ENCODE measurements at places on chromosomes 1 and 21.

DNA sequence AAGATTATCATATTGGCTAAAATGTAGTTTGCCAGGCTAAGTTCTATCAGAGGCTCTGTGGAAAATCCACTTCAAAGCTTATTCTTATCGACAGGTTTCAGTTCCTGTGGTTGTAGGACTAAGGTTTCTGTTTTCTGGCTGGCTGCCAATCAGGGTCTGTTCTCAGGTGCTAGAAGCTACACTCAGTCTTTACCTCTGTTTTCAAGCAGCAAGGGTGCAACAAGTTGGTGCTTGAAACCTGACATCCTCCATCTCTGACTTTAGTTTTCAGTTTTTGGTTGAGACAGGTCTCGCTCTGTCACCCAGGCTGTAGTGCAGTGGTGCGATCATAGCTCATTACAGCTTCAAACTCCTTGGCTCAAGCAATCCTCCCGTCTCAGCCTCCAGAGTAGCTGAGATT is 15.3 kb upstream of the TMCO2 start:
- DNase-seq: peak; percentile 43

DNA sequence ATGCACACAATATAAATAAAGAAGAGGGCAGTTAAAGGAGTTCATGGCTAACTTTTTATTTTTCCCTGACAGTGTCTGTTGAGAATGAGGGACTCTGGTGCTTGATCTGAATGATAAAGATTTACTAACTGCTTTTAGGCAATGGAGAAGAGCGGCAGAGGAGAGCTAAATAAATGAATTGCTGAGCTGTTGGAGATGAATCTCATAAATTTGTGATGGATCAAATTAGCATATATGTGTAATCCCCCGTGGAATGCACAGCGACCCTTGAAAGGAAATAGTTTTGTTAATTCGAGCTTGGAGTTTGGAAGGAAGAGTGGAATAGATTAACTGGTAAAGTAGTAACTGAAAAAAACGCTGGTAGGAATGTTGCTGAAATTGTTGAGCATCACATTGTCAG is 40.2 kb downstream of the HMCN1 start:
- DNase-seq: no peak

- DNase-seq: no peak
These were observed 35.0 kb upstream of the HUNK start for GRCh38 chr21:31837618-31838390.

- no peak for DNase-seq
These were observed 30.2 kb upstream of the NEK2 start for GRCh38 chr1:211705467-211706091.

- no peak for DNase-seq
These were observed 11.1 kb downstream of the VANGL2 start for GRCh38 chr1:160411271-160412027.

- DNase-seq: no peak
These were observed 130.8 kb downstream of the HFM1 start for GRCh38 chr1:91273875-91274274.

- peak; percentile 10 for DNase-seq
These were observed 588 bp downstream of the NEXN start for GRCh38 chr1:77888781-77889642.

DNA sequence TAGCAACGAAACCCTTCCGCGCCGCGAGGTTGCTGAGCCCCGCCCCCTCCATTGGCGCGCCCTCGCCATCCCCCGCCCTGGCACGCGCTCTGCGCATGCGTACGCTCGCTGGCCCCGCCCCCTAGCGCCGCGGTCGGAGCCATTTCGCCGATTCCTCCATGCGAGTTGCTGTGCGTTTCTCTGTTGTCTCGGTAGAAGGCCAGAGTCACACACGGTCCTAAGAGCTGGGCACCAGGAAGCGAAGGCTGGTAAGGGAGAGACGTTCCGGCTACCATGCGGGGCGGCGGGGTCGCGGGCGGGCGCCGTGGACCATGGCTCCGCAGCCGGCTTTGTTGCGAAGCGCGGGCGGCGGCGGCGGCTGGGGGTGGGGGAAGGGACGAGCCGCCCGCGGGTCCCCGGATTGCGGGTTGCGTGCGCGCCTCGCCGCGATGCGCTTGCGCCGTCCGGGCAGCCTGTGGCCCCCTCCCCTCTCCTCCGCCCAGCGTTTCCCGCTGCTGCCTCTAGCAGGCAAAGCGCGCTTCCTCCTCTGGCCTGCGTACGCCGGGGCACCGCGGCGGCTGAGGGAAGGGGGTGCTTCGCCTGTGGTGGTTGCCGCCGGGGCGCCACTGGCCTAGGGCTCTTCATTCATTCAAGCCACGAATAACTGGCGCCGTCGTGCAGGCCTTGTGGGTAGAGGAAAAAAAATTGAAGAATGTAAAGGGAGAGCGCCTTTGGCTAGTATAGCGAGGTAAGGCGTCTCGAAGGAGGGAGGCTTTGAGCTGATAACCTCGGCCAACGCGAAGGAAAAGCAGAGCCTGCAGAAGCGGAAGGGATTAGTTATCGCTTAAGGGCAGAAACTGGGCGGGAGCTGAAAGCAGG is at the start of gene DHX9:
Gene DHX9, plus strand, starts transcription at position 139 of the 858 bp plus-strand sequence. CDS start 3,220 bp downstream, outside the sequence.
- DNase-seq: peak; percentile 95

GRCh38 chr21:37159949-37160348 is 86.9 kb downstream of the TTC3 start:
- no peak for DNase-seq

GRCh38 chr1:201899683-201900429 is 11.2 kb downstream of the SHISA4 start:
- DNase-seq: no peak

- DNase-seq: no peak
These were observed 8.7 kb downstream of the PLA2G5 start for GRCh38 chr1:20078711-20079110.

DNA sequence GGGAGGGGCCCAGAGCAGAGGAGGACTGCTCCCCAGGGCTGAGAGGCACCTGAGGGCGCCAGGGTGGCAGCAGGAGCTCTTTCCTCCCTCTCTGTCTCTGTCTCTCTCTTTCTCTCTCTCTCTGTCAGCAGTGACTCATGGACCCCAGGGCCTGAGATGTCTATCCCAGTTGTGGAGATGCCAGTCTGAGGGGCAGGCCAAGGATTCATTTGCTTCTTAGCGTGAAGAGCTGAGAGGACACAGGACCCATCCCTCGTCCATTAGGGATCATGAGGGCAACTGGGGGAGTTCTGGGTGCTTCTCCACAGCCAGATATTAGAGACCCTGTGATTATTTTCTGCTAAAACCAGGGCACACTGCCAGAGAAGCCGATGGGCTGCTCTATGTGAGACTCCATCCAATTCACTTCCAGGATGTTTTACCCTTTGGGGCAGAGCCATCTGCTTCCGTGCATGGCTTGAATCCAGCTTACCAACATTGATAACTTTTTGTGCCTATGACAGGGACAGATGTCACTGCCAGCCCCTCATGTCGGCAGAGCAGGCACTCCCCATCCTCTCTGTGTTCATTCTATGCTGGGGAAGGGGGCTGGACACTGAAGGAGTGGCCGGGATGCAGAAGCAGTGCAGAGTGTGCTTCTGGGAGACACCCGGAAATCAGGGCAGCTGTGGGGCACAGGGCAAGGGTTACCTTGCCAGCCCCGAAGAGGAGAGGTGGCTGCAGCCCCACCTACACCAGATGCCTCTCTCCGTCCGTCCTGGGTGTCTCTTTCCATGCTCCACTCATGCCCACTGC is 4.1 kb upstream of the PCBP3 start:
- DNase-seq: no peak

DNA sequence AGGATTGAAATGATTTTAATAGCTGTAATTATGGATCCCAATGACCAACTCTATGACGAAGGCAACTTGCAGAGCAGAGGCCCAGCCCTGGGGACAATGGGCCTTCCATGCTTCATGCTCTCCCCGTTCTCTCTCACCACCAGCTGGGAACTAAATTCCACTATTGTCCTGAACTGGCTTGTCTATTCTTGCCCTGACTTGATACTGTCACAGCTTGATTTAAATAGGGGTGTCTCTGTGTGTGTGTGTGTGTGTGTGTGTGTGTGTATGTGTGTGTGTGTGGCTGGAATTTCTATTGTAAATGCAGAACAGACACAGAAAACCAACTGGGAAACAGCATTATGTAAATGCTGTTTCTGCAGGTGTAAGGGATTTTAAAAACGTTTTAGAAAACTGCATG is 57.0 kb downstream of the SLC22A15 start:
- DNase-seq: no peak

DNA sequence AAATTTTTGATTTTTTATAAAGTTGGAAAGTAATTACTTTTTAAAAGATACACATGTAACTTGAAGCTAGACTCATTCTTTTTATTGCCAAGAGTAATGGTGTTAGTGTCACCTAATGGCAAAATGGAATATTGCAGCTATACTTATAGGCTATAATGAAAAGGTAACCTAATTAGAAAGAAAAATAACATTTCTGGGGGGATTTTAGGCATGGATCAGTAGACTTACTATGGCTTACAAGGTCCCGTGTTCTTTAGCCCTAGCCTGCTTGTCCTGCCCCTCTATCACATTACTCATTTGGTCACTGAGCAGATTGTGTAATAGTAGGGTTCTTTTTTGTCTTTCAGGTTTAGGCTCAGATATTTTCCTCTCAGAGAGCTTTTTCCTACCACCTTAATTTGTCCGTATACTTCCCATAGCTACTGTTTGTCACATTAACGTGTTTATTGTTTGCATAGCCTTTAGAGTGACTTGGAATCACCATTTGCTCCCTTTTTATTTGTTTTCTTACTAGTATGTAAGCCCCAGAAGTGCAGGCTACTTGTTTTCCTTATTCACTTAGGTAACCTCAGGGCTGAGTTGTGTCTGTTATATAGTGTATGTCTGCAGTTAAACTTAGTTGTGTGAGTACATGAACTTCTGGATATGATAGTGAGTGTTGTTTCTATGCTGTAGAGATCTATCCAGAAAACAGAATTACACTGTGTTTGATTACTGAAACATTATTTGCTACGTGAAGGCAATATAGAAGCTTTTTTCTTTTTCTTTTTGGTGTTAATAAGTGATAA is 58.7 kb downstream of the RABGAP1L start:
- no peak for DNase-seq

- DNase-seq: no peak
These were observed 99.4 kb upstream of the SLC45A1 start for GRCh38 chr1:8218351-8219092.

GRCh38 chr1:116471241-116471640 is 98.2 kb downstream of the ATP1A1 start:
- DNase-seq: no peak

DNA sequence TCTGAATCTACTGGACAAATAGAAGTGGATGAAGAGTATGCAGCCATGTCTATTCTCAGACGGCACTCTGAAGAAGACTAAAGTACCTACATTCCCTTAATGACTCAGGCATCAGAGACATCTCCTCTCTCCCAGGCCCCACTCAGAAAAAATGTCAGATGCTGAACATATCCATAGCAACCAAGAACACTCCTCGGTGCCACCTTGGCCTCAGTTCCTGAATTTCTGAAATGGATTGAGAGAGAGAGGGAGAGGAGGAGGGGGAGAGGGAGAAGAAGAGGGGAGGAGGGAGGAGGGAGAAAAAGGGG is 16.0 kb upstream of the OVAAL start:
- no peak for DNase-seq

GRCh38 chr1:47637111-47637685 is 199.4 kb downstream of the FOXD2 start:
- no peak for DNase-seq

DNA sequence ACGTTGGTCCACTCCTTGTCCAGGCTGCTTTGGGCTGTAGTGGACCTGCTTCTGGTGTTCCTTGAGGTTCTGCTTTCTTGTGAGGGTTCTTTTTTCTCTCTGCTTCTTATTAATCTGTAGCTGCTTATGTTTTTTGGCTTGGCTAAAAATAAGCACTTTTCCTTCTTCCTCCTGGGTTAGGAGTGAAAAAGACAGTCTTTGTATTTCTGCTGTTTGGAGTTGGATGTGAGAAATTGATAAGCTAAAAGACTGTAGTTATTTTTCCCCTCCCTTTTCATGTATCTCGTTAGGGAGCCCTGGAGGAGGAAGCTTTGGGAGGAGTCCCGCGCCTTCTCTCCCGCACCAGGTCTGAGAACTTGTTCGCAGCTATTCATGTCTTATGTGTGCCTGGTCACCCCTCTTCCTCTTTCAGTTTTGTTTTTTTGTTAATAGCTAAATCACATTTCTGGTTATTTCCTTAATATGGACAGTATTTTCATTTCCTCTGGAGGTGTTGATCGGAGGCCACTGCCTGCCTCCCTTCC is 79.0 kb downstream of the GALNT2 start:
- DNase-seq: no peak

GRCh38 chr1:200438911-200439310 is 29.1 kb upstream of the ZNF281 start:
- no peak for DNase-seq
